ENCODE measurements at places on chromosomes 6 and 20.

DNA sequence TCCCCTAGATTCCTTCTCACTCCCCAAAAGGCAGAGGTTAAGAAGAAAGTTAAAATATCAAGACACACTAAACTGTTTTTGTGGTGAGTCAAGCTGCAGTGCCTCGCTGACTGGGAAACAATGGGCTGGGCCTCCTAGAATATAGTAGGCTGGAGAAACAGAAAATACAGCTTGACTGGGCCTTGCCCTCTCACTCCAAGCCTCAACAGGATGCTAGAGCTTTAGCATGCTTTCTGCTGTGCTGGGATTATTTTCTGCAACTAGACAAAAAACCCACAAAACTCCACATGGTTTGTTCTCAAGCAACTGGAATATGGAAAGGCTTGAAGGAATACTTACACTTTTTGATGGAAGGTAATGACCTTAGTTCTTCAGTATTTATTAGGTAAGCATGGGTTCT, 27.9 kb downstream of the FOXO3 start:
- peak; percentile 62 for DNase-seq

- DNase-seq: no peak
Measured at GRCh38 chr6:28710466-28711191, 184.9 kb downstream of the GPX5 start.

- peak; percentile 45 for DNase-seq
Measured at GRCh38 chr6:91081452-91082067, 494.7 kb upstream of the MAP3K7 start.

GRCh38 chr6:148463671-148464070, 121.0 kb downstream of the SASH1 start:
- no peak for DNase-seq

DNA sequence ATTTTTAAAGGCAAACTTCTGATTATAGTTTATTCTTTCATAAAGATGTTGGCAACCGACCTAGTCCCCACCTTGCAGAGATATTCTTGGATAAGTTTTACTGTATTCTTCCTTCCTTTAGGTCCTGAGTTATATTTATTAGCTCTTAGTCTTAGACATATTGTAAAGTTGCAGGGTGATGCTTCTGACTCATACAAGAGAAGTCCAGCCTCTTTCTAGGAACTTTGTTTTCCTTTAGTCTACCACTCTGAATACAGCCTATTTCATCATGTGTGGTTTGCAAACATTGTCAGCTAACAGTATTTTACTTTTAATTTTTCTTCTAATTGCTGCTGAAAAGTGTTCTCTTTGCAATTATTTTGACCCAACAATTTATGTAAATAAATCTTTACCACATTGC, 686.7 kb downstream of the COL12A1 start:
- DNase-seq: peak; percentile 65

GRCh38 chr20:41256516-41256915, 61.0 kb downstream of the ZHX3 start:
- DNase-seq: no peak

GRCh38 chr20:6473197-6473596, 294.3 kb upstream of the BMP2 start:
- no peak for DNase-seq

DNA sequence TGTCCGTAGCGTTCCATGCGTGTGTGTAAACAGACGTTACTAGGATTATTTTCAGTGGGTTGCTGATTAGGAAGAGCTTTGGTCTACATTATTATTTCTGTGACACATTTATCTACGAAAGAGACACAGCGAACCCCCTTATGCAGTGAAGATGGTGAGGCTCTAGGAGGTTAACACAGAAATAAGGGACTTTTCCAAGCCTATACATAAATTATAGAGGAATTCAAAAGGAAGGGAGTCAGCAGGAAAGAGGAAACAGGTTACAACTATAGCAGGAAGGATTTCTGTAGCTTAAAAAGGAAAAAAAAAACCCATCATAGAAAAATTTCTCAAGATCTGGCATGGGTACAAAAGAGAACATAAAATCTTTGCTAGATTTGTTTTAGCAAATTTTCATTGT, 12.9 kb upstream of the RPS6KA2 start:
- no peak for DNase-seq

DNA sequence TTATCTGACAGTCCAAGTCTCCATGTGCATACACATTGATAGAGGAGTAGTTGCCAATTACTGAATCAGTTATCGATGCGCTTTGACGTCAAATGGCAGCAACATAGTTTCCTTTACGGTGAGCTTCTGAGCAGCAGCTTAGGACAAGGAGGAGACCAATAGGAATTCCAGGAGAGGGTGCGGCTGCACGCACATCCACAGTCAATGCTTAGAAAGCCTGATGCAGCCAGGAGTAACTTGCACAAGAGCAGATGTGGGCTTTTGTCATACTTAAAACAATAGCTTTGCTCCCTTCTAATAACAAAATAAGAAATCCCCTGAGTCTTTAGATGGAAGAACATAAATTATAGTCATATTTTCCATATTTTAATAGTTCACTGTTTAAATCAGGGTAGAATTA, 442.1 kb downstream of the BCKDHB start:
- peak; percentile 78 for DNase-seq

GRCh38 chr20:49674383-49675352, 39.0 kb downstream of the B4GALT5 start:
- DNase-seq: peak; percentile 73

- DNase-seq: peak; percentile 64
Measured at GRCh38 chr20:50191544-50192363, 1.1 kb downstream of the CEBPB start.

- peak; percentile 24 for DNase-seq
Measured at GRCh38 chr20:19785173-19785982, 27.3 kb downstream of the RIN2 start.

GRCh38 chr20:53679597-53680309, 86.1 kb upstream of the ZNF217 start:
- no peak for DNase-seq

- DNase-seq: no peak
Measured at GRCh38 chr6:9521152-9521530, 893.7 kb downstream of the TFAP2A start.

GRCh38 chr20:53859684-53860083, 210.7 kb downstream of the BCAS1 start:
- DNase-seq: no peak

DNA sequence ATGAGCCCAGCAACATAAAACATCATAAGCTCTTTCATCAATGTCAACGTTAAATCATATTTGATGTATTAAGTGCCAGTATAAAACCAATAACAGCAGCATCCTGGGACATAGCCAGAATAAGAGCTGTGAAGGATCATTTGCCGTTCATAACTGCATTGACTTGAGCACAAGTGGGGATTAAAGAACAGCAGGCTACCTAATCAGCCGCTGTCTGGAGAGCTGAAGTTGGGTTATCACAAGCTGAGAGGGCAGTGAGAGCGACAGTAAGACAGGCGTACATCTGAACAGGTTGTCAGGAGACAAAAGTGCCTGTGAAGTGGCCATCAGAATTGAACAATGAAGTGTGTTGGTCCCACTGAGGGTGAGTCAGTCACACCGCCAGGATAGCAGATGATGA, 269.6 kb downstream of the GRIK2 start:
- no peak for DNase-seq

DNA sequence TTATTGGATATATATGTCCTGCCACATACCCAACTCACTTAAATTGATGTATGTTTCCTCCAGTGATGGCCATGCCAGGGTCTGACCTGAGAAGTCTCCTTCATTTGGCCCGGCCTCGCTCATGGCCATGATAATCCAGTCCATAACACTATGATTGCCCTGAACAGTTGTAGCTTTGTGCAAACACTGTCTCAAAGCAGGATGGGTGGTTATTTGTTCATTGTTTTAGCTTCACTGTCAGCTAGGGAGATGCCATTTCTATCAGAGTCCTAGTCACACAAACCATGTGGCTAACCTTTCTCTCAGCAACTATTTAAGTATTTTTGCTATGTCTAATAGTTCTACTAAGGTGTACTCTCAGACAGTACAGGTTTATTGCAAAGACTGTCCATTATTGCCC, 47.6 kb upstream of the ZNF337 start:
- no peak for DNase-seq

DNA sequence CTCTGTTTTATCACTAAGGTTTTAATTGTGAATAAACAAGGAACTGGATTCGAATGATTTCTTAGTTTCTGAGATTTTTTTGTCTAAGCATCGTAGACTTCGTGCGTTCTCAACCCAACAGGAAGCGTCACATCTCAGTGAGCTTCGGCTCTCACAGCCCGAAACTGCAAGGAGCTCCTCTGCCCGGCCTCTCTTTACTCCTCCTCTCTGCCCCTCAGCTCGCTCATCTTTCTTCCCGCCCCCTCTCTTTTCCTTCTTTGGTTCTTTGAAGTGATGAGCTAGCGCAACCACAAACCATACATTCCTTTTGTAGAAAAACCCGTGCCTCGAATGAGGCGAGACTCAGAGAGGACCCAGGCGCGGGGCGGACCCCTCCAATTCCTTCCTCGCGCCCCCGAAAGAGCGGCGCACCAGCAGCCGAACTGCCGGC, 480 bp upstream of the NT5E start:
- peak; percentile 77 for DNase-seq

DNA sequence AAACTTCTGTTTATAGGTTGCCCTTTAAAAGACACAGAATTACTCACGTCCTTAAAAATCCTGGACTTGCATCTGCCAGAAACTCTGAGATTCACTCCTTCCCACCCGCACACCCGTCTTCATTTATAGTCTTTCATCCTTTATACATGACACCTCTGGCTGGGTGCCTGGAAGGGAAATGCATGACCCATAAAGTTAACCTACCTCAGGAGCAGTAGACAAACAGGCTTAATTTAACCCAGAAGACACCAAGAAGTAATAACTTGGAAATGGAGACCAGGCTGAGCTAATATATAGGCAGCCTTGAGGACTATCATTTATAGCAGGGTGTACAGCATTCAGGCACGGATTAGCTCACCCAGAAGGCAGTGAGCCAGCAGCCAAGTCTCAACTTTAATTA, 429.0 kb upstream of the NRSN1 start:
- no peak for DNase-seq

GRCh38 chr6:118277631-118278030, 270.5 kb upstream of the PLN start:
- no peak for DNase-seq

GRCh38 chr6:7721649-7722048, 4.2 kb upstream of the BMP6 start:
- peak; percentile 63 for DNase-seq

DNA sequence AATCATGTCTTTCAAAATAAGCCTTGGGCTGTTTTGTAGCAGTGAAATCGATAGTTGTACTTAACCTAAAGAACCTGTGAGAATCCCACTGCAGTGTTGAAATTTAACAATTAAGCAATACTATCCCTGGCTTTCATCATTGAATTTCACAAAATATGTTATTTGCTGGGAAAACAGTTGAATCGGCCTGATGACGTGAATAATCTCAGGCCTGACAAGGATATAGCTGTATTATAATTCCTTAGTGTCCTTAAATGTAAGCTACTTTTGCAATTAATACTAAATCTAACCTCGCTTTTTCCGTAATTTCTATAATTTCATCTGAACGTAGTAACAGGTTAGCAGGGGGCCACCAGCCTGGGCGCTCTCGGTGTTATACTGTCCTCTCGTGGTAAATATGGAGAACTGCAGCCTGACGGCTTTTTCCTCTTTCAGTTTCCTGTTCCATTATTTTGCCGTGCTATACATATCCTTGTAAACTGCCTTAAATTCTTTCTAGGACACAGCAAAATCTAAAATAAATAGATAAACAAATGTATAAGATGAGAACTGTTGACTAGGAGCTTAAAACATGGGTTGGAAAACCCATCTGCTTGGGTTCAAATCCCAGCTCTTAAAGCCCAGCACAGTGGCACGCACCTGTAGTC, 24.0 kb downstream of the MTFR2 start:
- peak; percentile 80 for DNase-seq

GRCh38 chr6:4665489-4666417, 110.5 kb upstream of the CDYL start:
- DNase-seq: no peak

- DNase-seq: peak; percentile 74
Measured at GRCh38 chr20:39853636-39854035, 835.4 kb downstream of the MAFB start.

- DNase-seq: no peak
Measured at GRCh38 chr6:139239064-139239463, 52.7 kb downstream of the TXLNB start.

DNA sequence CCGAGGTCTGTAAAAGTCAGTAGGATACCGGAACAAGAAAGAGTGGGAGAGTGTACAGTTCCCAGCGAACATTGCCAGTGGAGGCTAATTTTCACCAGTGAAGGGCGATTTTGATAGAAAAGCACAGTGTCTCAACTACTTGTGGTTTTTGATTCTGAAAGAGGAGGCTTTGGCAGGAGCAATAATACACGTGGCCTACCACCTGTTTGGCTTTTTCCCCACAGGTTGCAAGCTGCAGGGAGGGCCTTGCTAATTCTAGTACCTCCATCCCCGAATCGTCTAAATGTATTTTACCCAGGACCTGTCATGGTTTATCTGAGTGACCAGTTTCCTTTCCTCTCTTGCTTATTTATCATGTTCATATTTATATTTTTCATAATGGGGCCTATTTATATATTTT, 3.3 kb upstream of the EFCAB8 start:
- no peak for DNase-seq

- DNase-seq: no peak
Measured at GRCh38 chr6:35635601-35636597, 52.8 kb downstream of the FKBP5 start.

GRCh38 chr6:328136-328670, 35.9 kb downstream of the DUSP22 start:
- DNase-seq: peak; percentile 91

GRCh38 chr20:51928931-51929330, 126.6 kb upstream of the SALL4 start:
- no peak for DNase-seq

- DNase-seq: no peak
Measured at GRCh38 chr6:14084388-14084787, 33.2 kb upstream of the CD83 start.

- no peak for DNase-seq
Measured at GRCh38 chr20:50992336-50992732, 30.6 kb downstream of the KCNG1 start.

GRCh38 chr6:148285205-148285604, 57.4 kb upstream of the SASH1 start:
- DNase-seq: no peak

DNA sequence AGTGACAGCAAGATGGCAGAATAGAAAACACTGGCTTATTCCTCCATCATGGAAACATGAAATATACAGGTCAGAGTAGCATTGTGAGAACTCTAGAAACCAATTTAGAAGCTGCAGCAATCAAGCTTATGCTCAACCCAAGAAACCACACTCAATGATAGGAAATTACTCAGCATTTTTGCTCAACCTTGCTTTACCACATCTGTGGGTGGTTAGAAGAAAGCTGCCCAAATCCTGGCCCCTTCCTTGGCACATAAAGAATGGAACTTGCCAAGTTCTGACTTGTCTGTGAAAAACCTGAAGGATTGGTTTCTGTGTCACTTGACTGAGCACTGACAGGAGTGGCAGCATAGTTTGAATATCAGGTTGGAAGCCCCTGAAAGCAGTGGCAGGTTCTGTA, 108.0 kb upstream of the MOCS1 start:
- no peak for DNase-seq

- DNase-seq: no peak
Measured at GRCh38 chr6:4162370-4162769, 27.0 kb upstream of the ECI2 start.

Data from GM03348 (cell line).